T-helper 2 cell treated with Interferon-gamma antibody and Interleukin-4, amounts not matched to agents 5 μg/mL and 100 μg/mL, for 36 hours (primary cell): ENCODE measurements at places on chromosomes 6 and 20.

GRCh38 chr6:134619789-134620188, 301.9 kb upstream of the SGK1 start:
- DNase-seq: no peak

DNA sequence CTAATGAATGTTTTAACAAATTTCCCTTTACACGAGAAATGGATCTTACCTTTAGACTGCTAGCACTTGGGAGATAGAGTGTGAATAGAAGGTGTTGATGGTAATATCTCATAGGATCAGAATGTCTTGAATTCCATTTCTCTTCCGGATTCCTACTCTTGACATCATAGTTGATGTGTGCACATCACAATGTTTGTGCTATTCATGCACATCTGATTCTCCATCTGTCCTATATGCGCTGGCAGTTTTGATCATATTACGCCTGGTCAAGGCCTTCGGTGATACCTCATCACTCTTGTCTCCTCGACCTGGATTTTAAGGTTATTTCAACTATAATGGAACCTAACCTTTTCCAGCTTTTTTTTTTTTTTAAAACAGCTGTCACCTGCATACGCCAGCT, 16.8 kb upstream of the ACAT2 start:
- DNase-seq: no peak

DNA sequence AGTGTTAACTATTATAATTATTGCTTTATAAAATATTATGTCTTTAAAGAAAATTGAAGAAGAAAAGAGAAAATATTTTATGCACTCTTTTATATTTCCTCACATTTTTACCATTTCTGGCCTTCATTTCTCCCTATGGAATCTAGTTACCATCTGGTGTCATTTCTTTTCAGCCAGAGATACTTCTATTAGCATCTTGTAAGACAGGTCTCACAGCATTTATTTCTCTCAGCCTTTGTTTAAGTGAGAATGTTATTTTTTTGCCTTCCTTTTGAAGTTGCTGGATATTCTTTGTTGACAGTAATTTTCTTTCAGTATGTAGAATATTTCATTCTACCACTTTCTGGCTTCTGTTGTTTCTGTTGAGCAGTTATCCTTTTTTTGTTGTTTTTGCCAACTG, 652.1 kb upstream of the CITED2 start:
- DNase-seq: no peak

- DNase-seq: peak; percentile 72
Measured at GRCh38 chr6:150169609-150170008, 26.8 kb downstream of the PPP1R14C start.

DNA sequence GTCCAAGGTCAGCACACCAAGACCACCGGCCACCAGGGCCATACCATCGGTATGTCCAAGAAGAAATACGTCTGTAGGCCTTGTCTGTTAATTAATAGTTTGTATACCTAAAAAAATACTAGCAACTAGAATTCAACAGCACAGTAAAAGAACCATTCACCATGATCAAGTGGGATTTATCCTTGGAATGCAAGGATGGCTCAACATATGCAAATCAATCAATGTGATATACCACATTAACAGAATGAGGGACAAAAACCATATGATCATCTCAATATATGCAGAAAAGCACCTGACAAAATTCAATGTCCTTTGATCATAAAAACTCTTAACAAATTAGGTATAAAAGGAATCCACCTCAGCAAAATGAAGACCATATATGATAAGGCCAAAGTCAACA, 24.4 kb downstream of the RPP40 start:
- DNase-seq: no peak

GRCh38 chr6:157557559-157557958, 176.6 kb downstream of the ZDHHC14 start:
- DNase-seq: no peak
